ENCODE measurements at places on chromosomes 2 and 18. TPM values are rescaled to one million over a fixed set of nuclear protein-coding genes. Genes with fewer than 3 reads are reported as not detected.

GRCh38 chr2:157377861-157378260 is 52.2 kb upstream of the ERMN start:
- no peak overlapping the region for H3K4me3 ChIP-seq
- no peak overlapping the region for H3K27ac ChIP-seq
- DNase-seq: no peak
- H3K27me3 ChIP-seq: no peaks in the 10 kb centered on the region
- no peaks in the 10 kb centered on the region for H3K4me1 ChIP-seq

GRCh38 chr2:51220606-51221005 is 188.7 kb upstream of the NRXN1 start:
- no peaks in the 10 kb centered on the region for H3K36me3 ChIP-seq
- H3K4me1 ChIP-seq: no peaks in the 10 kb centered on the region
- DNase-seq: no peak
- no peak overlapping the region for H3K4me3 ChIP-seq

DNA sequence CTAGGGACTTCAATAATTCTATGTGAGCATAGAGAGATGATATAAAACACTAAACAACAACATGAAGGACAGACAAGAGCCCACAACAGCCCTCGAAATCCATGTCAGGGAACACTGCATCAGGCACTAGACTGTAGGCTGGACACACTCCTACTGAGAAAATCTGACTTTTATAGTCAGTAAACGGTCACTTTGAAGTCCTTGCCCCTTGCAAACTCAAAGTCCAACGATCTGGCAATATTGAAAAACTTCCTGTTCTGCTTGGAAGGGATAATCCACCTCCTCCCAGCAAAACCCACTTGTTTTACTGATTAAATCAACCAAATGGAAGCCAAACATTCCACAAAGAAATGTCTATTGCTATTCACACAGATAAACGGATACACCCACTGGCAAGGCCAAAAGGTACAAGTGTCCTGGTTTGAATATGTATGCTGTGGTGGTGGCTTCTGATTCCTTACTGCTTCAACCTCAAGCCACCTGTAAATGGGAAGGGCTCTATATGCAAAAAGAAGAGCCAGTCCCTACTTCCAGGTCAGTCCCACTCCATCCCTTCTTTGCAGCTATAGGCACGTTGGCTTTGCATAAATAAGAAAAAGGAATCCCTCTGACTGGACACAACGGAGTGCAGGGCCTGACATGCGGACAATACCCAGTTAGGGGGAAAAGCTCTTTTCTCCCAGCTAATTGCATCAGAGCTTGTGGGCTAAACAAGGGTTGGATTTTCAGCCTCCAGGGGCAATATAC is 56.6 kb downstream of the STK39 start:
- H3K27ac ChIP-seq: no peak overlapping the region
- H3K36me3 ChIP-seq: no peaks in the 10 kb centered on the region
- no peaks in the 10 kb centered on the region for H3K27me3 ChIP-seq

The TRABD2A gene
- 1.1 TPM for total RNA-seq

DNA sequence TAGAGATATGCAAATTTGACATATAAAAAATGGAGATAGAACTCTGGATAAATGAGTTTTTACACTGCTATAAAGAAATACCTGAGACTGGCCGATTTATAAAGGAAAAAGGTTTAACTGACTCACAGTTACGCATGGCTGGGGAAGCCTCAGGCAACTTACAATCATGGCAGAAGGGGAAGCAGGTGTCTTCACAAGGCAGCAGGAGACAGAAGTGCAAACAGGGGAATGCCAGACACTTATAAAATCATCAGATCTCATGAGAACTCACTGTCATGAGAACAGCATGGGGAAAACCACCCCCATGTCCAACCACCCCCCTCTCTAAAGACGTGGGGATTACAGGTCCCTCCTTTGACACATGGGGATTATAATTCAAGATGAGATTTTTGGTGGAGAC is 1540.2 kb upstream of the SLC39A10 start:
- H3K27ac ChIP-seq: no peak overlapping the region
- no peaks in the 10 kb centered on the region for H3K27me3 ChIP-seq
- DNase-seq: no peak
- no peaks in the 10 kb centered on the region for H3K36me3 ChIP-seq
- H3K4me1 ChIP-seq: no peaks in the 10 kb centered on the region

DNA sequence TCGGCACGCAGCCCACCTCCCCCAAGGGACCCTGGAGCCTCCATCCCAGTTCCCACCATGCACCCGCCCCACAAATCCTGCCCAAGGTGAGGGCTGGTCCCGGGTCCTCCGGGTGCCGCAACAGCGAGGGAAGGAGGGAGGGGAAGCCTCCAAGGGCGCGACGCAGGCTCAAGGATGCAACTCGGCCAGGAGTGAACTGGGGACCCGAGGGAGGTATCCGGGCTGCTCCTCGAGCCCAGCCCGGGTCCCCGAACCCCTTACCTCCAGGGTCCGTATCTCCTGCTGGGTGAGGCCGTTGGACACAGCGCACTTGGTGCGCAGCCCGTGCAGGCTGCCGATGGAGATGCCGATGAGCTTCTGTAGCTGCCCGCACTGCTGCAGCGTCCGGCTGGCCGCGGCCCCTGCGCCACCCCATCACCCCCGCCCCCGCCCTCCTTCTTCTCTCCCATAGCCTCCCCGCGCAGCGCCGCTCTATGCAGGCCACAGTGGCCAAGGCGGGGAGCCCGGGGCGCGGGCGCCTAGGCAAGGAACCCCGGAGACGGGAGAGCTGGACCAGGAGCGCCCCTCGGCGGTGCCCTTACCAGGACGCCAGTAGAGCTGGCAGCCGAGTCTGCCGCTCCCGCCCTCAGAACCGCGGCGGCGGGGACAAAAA is 124.1 kb downstream of the ANKRD30BL start:
- H3K27me3 ChIP-seq: no peaks in the 10 kb centered on the region
- H3K4me1 ChIP-seq: no peaks in the 10 kb centered on the region
- H3K4me3 ChIP-seq: peak overlapping the region; percentile 65
- no peak for DNase-seq
- H3K27ac ChIP-seq: no peak overlapping the region
- H3K36me3 ChIP-seq: no peaks in the 10 kb centered on the region

DNA sequence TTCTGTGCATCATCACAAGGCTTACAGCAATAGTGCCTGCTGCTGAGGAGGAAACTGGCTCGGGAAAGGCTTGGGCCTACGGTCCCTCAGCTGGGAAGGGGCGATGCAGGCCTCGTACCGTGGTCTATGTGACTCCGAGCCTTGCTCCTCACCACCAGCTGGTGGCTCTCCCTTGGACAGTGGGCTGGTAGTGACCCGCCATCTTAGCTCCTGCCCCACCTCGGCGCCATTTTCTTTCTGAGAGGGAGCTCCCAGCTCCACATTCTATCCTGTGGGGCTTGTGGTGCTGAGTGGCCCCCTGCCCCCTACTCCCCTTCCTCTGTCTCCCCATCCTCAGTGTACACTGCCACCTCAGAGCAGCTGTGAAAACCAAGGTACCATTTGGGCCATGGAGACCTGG is 255.7 kb downstream of the KLHL29 start:
- no peak overlapping the region for H3K4me3 ChIP-seq
- no peaks in the 10 kb centered on the region for H3K27me3 ChIP-seq
- H3K27ac ChIP-seq: no peak overlapping the region
- H3K4me1 ChIP-seq: peaks cover 2% of the 10 kb centered on the region
- DNase-seq: no peak
- H3K36me3 ChIP-seq: peaks cover 12% of the 10 kb centered on the region

DNA sequence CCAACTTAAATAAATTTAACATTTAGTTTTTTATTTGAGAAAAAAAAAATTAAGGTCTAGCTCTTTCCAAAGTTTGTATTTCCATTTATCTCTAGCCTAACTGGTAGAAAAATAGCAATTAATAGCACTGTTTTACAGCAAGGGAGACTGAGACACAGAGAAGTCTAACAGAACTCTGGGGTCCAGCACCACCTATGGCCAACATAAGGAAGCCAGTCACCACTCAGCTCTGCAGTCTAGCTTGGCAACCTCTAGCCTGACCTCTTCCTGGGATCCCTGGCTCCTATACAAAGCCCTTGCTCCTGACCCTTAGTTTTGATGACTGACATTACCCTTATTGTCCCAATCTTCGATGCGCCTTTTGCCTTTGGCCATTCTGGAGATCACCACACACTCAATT is 114.1 kb upstream of the TLK1 start:
- no peaks in the 10 kb centered on the region for H3K27me3 ChIP-seq
- H3K4me3 ChIP-seq: no peak overlapping the region
- no peaks in the 10 kb centered on the region for H3K36me3 ChIP-seq
- no peak for DNase-seq

DNA sequence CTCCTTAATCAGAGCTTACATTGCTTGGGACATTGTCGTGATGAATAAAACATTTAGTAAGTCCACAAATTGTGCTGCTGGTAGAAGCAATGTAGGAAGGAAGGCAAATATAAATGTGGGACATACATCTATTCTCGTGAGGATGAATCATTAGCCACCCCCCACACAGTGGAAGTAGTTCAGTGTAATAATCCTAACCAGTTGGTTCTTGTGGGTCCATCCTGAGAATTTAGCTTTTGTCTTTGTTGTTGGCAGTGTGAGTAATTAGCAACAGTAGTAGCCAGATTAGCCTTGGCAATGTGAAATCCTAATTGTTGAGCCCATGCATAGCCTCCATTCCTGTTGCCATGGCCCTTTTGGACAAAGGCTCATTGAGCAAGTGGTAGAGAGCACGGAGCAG is 532.1 kb downstream of the FBXO15 start:
- H3K27me3 ChIP-seq: no peaks in the 10 kb centered on the region
- H3K4me1 ChIP-seq: no peaks in the 10 kb centered on the region
- no peak overlapping the region for H3K27ac ChIP-seq
- DNase-seq: no peak
- H3K4me3 ChIP-seq: no peak overlapping the region

Measured in ascending aorta (tissue), 2 donors.